ENCODE measurements at places on chromosomes 4 and X.
A peak's percentile ranks its signal among the peaks of the same experiment; 100 is the strongest.

DNA sequence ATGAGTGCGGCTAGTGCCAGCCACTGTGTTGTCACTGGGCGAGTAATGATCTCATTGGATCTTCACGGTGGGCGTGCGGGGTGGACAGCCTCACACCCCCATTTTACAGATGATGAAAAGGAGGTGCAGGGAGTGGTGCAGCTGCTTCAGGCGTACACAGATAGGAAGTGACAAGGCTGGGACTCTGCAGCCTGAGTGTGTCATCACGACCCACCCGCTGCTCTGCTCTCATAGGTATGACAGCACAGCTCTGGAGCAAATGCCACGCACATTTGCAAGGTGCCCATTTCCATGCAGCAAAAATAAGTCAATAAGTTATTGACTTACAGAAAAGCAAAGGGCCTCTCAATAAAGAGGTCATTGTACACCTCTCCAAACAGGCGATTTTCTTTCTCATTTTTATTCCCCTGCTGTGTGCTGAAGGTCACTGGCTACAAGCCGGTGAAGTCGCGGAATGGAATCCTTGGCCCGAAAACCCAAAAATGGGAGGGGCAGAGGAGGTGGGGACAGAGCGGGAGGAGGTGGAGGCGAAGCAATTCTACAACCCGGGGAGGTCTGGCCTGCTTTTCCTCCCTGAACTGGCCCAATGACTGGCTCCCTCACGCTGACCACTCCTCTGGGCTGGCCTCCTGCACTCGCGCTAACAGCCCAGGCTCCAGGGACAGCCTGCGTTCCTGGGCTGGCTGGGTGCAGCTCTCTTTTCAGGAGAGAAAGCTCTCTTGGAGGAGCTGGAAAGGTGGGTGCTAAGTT, at the start of gene SOD3:
Gene SOD3, plus strand, starts transcription at position 658 of the 750 bp plus-strand sequence. CDS start 3,949 bp downstream, outside the sequence.
- DNase-seq: peak; percentile 94

GRCh38 chrX:8048466-8048865, 121.3 kb upstream of the PNPLA4 start:
- DNase-seq: no peak

DNA sequence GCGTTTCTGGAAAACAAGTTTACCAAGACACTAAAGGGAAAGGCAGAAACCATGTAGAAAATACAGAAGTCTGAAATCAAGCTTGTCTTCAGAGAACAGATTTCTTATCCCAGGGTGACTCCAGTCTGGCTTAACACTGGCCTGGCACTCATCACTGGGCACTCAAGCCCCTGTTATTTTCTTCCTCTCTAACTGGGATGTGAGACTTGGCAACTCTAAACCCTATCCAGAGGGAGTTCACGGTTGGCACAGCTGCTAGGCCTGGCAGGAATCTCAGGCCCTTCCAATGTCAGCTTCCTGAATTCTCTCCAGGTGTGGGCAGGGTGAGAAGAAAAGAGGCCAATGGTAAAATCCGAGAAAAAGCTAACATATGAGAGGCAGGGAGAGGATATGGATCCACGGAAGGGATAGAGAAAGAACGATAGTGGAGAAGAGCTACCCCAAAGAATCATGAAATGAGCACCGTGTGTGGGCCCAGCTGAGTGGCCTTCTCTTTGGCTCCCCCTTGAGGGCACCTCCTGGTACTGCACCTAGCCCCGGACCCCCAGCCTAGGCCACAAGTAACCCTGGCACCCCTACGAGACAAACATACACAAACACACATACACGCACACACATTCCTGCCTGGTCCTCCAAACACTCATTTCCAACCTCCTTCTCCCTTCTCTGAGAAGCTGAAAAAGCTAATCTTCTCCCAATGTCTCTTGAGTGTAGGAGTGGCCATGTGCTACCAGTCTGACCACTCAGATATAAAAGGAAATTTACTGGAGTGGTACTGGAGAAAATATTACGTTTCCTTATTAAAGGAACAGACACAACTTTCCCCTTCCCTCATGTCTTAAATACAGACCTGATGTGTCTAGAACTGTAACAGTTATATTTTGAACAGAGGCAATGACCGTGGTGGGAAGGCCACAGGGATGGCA, 16.6 kb upstream of the PTCHD1 start:
- peak; percentile 41 for DNase-seq

- DNase-seq: no peak
These were observed 263.5 kb downstream of the PABPC4L start for GRCh38 chr4:133938061-133938460.

DNA sequence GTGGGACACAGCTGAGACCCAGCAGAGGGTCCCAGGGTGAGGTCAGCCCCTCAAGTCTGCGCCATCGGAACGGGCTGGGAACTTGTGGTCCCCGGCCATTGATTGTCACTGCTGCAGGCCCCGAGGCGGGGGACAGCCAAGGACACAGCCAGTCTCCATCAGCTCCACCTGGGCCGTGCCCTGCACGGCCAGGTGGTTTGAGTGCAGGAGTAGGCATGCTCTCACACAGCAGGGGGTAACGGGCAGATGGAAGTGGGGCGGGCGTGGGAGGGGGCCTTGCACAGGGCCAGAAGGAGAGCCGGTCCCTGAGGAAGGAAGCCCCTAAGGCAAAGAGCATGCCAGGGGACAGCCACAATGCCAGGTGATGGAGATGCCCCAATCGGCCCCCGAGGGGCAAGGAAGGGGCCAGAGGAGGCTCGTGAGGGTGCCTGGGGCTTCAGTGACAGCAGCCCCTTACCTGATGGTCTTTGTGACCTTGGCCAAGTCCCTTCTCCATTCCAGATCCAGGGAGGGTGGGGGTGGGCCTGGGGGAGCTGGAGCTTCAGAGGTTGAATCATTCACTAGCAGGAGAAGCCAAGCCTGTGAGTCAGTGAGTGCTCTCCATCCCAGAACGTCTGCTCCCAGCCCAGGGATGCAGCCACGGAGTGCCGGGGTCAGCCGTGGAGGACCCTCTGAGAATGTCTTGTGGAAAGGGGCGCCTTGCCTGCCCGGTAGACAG, 2.3 kb downstream of the ATP2B3 start:
- peak; percentile 80 for DNase-seq

DNA sequence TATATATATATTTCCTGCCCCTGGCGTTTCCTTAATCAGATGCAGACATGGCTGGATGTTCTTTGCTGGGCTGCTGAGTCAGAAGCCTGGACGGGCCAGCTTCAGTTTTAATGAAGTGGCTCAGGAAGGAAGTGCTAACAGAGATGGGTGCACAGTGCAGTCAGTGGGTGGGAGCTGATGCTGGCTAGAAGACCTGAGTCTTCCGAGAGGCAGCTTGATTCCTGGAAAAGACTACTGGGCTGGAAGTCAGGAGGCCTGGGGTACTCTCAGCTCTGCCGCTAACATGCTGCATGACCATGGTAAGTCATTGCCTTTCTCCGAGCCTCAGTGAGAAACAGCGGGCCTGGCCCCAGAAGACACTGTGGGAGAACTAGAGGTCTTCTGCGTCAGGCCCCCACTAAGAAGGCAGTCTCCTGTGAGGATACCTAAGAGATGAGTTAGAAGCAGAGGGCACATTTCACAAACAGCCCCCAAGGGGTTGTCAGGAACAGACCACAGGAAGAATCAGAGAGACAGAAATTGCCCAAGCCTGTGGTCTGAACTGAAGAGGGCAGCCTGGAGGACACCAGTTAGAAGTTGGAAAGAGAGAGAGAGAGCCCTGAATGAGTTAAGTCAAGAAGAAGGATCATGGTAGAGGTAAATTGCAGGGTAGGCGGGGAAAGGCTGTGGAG, 8.3 kb upstream of the CD40LG start:
- no peak for DNase-seq

- no peak for DNase-seq
These were observed 8.2 kb downstream of the MAGEB17 start for GRCh38 chrX:16175329-16176061.
